ENCODE measurements at places on chromosomes 13 and 19.
A peak's percentile ranks its signal among the peaks of the same experiment; 100 is the strongest.

DNA sequence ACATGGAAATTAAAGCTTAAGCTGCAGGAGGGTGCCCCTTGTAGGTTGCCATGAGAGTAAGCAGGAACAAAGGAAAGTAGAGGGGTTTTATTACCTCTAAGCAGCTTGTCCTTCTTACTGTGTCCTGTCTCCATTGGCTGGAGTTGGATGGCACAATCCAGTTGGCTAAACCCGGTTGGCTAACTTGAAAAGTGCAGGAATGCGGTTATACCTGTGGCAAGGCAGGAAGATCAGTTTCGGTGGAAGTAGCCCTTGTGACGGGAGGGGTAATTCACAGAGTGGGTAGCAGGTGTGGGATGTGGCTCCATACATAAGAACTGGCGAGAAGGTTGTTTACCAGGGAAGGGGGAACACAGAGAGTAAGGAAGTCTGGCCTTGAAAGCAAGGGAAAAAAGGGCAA is 3.2 kb downstream of the ZNF726 start:
- DNase-seq = no peak

DNA sequence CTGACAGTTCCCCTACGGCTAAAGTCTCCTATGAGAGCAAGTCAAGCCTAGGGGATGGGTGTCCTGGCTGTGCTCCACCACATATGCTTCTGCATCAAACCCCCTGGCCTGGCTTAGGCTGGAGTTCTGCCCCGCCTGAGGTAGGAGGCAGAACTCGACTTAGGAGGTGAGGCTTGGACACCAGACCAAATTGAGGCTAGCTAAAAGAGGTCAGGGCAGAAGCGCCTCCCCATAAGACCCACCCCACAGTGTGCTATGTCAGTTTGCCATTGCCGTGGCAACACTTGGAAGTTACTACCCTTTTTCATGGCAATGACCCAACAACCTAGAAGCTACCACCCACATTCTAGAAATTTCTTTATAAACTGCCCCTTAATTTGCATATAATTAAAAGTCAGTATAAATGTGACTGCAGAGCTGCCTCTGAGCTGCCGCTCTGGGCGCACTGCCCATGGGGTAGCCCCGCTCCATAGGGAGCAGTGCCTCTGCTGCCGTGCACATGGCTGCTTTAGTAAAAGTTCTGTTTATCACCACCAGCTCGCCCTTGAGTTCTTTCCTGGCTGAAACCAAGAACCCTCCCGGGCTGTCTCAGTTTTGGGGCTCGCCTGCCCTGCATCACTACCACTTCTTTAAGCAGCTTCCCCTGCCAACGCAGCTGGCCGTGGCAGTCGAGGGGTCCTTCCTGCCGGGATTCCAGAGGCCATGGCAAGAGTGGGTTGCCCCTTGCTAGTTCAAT is 20.2 kb downstream of the AP1M1 start:
- DNase-seq = no peak

DNA sequence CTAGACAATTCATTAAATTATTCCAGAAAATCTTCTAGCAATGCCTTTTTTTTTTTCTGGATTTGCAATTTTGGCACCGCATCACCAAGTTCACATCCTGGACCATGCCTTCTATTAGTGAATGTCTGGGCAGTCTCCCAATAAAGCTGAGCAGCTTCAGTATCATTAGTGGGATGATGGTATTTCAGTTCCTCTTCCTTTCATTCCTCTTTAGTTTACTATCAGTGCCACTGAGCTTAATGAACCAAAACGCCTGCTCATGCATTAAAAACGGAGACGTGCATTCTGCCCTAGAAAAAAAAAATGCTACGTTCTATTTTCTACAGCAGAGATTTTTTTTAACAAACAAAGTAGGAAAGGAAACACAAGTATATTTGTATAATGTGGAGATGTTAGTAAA is 343.0 kb downstream of the PCDH9 start:
- no peak for DNase-seq

DNA sequence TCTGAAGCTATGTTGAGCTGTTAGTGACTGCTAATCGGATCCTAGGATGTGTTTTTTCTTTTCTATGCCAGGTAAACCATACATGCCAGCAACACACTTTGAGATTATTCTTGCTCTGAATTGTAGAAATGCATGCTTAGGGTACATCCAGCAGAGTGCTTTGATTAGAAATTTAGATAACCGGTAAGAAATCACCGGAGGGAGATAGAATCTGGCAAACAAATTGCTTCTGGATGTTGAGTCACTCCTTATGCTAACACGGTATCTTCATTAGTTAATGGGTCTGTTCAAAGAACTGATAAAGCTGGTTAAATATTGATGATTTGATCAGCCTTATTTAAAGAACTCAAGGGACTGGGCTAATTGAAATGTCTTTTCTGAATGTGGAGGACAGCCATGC is 85.1 kb upstream of the SIAH3 start:
- DNase-seq = no peak

DNA sequence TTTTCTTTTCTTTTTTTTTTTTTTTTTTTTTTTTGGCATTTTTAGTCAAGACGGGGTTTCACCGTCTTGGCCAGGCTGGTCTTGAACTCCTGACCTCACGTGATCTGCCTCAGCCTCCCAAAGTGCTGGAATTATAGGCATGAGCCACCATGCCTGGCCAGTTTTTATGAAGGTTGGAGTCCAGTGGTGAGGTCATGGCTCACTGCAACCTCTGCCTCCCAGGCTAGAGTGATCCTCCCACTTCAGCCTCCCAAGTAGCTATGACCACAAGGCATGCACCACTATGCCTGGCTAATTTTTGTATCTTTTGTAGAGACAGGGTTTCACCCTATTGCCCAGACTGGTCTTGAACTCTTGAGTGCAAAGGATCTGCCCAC is 4.2 kb downstream of the SNRPA start:
- no peak for DNase-seq

DNA sequence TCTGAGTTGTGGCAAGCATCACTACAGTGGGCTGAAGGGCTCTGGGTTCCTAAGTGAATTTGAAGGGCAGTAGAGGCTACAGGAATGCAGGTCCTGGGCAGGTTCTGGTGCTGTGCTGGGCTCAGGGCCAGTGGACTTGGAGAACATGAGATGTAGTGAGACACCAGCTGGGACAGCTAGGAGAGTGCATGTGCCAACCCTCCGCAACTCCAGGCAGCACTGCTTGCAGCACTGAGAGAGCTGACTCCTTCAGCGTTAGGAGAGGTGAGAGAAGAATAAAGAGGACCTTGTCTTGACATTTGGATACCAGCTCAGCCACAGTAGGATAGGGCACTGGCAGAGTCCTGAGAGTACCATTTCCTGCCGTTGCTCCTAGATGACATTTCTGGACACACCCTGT is 739.9 kb upstream of the PRR20A start:
- no peak for DNase-seq

DNA sequence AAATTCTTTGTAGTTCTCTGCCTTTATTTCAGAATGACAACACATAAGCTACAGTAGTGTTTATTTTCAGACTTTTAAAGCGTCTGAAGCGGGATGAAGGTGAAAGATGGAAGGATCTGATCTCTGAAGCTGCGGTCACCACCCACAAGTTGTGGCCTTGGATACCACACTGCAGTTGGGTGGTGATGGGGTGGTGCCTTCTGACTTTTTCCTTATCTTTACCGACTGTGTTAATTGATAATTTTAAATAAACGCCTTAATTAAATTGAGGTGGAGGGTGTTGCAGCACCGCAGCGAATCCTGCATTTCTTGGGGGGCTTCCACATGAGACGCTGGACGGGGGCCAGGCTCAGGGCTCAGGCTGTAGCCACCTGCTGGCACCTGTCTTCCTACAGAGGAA is 1.3 kb downstream of the TFDP1 start:
- peak; percentile 30 for DNase-seq

GRCh38 chr19:58204566-58204965 is 21.7 kb downstream of the ZNF274 start:
- no peak for DNase-seq

DNA sequence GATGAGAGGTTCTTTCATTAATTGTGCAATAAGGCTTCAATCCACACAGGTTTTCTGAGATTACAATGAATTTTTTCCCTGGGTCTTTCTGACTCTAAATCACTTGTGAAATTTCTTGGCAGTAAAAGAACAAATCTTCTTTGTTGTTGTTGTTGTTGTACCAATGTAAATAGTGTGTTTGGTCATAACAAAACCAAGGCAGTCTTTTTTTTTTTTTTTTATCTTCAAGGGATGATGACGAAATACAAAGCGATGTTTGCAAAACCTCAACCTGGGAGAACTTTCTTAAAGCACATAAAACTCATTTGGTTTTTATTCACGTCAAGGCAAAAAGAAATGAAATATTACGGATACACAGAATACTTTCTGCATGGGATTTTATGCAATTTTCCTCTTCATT is 462.0 kb downstream of the LIG4 start:
- DNase-seq = no peak

GRCh38 chr13:87778128-87778527 is 107.0 kb downstream of the SLITRK5 start:
- no peak for DNase-seq

DNA sequence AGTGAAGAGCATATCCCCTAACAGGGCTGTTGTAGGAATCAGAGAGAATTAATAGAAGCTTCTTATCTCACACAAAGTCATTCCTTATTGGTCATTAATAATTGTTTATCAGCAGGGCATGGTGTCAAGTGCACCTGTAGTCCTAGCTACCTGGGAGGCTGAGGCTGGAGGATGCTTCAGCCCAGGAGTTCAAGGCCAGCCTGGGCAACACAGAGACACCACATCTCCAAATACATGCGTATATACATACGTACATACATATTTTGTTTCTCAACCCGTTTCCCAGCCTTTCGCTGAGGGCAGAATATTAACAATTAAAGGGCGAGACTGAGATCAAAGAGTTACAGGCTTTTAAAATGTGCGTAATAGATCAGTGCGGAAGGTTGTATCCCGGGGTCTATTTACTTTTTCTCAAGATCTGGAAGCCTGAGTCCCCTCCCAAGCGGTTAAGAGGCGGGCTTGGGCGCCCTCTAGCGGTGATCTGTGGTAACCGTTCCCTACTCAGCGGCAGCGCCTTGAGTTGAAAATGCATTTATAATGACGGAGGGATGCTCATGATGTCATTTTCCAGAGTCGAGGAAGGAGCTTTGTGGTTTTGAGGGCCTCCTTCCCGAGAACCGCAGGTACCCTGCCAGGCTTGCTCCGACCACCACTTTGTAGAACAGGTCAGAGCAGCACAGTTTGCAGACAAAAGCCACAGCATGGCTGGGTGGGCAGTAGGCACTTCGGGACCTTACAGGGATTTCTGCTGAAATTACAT is 169.6 kb upstream of the GPR12 start:
- DNase-seq = peak; percentile 80

- no peak for DNase-seq
Measured at GRCh38 chr19:14300303-14300702, 80.9 kb upstream of the ADGRE5 start.

DNA sequence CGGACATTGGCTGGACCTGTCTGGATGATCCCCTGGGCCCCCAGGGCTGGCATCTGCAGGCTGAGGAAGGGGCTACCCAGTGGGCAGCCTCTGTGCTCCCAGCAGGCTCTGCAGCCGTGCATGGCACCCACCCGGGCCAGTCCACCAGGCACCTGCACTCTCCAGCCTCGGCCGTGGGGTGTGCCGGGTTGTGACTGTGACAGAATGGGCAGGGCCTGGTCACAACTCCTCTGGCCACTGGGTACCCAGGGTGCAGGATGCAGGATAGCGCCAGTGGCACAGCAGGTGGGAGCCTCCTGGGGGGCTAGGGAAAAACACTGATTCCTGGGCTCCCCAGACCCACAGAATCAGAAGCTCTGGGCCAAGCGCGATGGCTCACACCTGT is 10.0 kb downstream of the PEX11G start:
- no peak for DNase-seq

- no peak for DNase-seq
Measured at GRCh38 chr13:24717217-24717616, 37.0 kb downstream of the ATP12A start.

DNA sequence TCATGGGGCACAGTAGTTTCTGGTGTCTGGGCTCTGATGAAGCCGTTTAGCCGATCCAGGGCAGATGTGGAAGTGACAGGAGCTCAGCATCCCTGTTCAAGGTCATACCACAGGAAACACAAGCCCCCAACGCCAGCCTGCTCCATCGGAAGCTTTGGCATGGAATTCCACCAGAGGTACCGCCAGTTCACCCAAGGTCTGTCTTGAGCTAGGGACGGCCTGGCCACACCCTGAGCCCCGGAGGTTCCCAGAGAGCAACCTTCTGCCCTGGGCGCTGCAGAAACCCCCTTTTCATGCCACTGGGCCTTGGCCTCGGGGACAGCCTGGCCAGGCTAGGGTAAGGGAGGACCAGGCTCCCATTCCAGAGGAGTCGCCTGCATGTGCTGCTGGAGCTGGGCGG is 39.4 kb upstream of the TPM4 start:
- DNase-seq = no peak

DNA sequence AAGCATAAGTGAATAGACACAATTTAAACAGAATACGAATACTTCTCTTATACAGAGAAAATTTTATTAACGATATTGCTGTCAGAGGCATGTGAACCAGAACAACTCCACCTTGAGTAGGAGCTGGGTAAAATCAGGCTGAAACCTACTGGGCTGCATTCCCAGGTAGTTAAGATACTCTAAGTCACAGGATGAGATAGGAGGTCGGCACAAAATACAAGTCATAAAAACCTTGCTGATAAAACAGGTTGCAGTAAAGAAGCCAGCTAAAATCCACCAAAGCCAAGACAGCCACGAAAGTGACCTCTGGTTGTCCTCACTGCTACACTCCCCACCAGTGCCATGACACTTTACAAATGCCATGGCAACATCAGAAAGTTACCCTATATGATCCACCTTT is 49.2 kb upstream of the TRPC4 start:
- DNase-seq = no peak

- no peak for DNase-seq
Measured at GRCh38 chr13:72384879-72385278, 342.6 kb downstream of the MZT1 start.

DNA sequence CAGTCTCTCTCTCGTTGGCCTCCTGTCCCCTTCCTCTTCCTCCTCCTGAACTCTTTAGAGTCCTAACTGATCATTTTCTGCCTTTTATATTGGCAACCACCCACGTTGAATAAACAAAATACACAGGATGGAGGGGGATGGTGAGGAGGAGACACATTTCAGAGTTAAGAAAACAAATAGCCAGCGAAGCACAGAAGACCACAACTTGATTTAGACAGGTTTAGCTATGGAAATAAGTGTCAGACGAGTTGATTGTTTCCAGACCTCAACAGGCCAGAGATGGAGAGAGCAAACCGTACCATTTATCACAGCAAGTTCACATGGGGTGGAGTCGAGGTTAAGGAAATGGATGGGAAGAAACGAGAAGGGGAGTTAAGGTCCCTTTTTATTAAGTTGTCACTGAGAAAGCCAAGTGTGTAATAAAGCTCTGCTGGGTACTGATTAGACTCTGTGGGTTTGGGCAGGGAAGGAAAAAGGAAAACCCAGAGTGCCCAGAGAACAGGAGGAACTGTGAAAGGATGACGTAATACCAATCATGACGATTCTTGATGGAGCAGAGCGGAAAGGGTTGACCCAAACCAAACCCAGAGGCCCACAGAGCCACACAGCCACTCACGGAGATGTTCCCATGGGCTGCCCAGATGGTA is 11.1 kb upstream of the SERP2 start:
- no peak for DNase-seq

GRCh38 chr13:106480351-106480910 is 55.0 kb downstream of the EFNB2 start:
- DNase-seq = no peak

GRCh38 chr19:4911786-4912672 is 2.7 kb downstream of the UHRF1 start:
- DNase-seq = peak; percentile 74
